ENCODE measurements at places on chromosomes 2 and 18. TPM values are rescaled to one million over a fixed set of nuclear protein-coding genes. Genes with fewer than 3 reads are reported as not detected.

DNA sequence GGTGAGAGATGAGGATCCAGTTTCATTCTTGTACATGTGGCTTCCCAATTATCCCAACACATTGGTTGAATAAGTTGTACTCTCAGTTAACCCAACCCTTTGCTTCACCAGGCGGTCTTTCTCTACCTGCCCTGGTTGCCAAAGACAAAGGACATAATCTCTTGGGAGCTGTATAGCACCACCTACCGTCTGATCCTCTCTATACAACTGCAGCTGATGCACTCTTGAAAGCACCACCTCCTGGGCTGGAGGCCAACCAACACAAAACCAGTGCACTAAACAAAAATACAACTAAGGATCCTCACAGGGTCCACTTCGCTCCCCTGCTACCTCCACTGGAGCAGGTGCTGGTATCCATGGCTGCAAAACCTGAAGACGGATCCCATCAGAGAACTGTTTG lies 473.6 kb upstream of the NRXN1 start:
- peak; percentile 21 for DNase-seq
- H3K36me3 ChIP-seq: no peaks in the 10 kb centered on the region
- no peaks in the 10 kb centered on the region for H3K27me3 ChIP-seq

Gene MARS2
- 24.8 TPM for total RNA-seq

- no peaks in the 10 kb centered on the region for H3K36me3 ChIP-seq
- H3K27me3 ChIP-seq: no peaks in the 10 kb centered on the region
- H3K27ac ChIP-seq: no peak overlapping the region
These were observed 125.3 kb downstream of the ANTXR1 start for GRCh38 chr2:69138247-69138772.

GRCh38 chr2:198702796-198703195 lies 754.9 kb downstream of the SATB2 start:
- DNase-seq: no peak
- no peak overlapping the region for H3K27ac ChIP-seq
- H3K4me3 ChIP-seq: no peak overlapping the region
- no peaks in the 10 kb centered on the region for H3K27me3 ChIP-seq
- H3K4me1 ChIP-seq: peaks cover 12% of the 10 kb centered on the region
- no peaks in the 10 kb centered on the region for H3K36me3 ChIP-seq

GRCh38 chr2:80531319-80531718 lies 226.8 kb upstream of the LRRTM1 start:
- no peak overlapping the region for H3K4me3 ChIP-seq
- no peaks in the 10 kb centered on the region for H3K36me3 ChIP-seq
- no peaks in the 10 kb centered on the region for H3K27me3 ChIP-seq
- no peaks in the 10 kb centered on the region for H3K4me1 ChIP-seq

DNA sequence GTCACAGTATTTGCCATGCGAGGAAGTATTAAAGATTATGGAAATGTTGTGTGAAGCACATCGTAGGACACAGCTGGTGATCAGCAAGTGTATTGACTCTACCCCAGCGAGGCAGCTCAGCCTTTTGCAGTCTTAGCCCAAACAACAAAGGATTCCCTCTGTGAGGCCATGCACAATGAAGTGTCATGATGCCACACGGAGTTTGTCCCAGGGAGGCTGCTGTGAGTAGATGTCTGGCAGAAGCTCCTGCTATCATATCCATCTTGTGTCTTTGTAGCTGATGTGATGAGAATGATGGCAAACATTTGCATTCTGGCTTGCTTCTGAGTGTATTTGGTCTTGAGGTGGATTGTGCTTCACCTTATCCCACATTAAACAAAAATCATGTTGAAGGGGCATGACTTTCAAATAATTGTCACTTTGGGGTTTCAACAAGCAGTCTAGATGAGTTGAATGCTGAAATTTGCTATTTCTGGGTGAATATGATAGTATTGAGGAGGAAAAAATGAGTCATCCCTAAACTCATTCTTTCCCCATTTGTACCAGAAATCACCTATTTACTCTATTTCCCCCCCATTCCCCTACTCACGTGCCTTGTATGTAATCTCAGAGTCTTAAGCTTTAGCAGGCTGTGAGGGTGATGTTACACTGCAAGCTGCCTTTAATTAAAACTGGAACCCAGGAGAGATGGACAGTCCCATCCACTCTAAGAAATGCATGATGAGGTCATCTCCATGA lies 273.5 kb downstream of the RNF144A start:
- peaks cover 17% of the 10 kb centered on the region for H3K4me1 ChIP-seq
- no peak overlapping the region for H3K27ac ChIP-seq
- no peaks in the 10 kb centered on the region for H3K36me3 ChIP-seq
- DNase-seq: no peak
- H3K27me3 ChIP-seq: no peaks in the 10 kb centered on the region

Gene CFAP65
- 0.48 TPM for total RNA-seq

- H3K27ac ChIP-seq: no peak overlapping the region
- DNase-seq: no peak
- peaks cover 26% of the 10 kb centered on the region for H3K36me3 ChIP-seq
- no peaks in the 10 kb centered on the region for H3K4me1 ChIP-seq
These were observed 223.0 kb downstream of the UBE2E3 start for GRCh38 chr2:181203412-181203811.

Gene HOXD12
- 0.17 TPM for total RNA-seq

Gene SNRPD1
- total RNA-seq: 136 TPM

DNA sequence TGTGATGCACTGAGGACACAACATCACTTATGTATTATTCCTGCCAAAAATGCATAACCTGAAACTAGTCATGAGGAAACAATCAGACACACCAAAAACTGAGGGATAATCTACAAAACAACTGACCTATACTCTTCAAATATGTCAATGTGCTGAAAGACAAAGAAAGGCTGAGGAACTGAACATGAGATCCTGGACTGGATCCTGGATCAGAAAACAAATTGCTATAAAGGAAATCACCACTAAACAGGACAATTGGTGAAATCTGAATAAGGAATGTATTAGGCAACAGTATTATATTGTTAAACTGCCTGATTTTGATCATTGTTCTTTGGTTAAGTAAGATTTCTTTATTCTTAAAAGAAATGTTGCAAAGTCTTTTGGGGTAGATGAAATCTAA lies 28.8 kb downstream of the CUL3 start:
- peaks cover 30% of the 10 kb centered on the region for H3K4me1 ChIP-seq
- no peak overlapping the region for H3K4me3 ChIP-seq
- DNase-seq: no peak
- no peaks in the 10 kb centered on the region for H3K36me3 ChIP-seq
- H3K27ac ChIP-seq: peak overlapping the region; percentile 38

- H3K27me3 ChIP-seq: no peaks in the 10 kb centered on the region
- H3K4me3 ChIP-seq: no peak overlapping the region
- DNase-seq: no peak
These were observed 172.8 kb downstream of the VAPA start for GRCh38 chr18:10086458-10087210.

Gene AQP12B
- not detected for total RNA-seq

- DNase-seq: no peak
- peaks cover 14% of the 10 kb centered on the region for H3K36me3 ChIP-seq
- H3K27me3 ChIP-seq: no peaks in the 10 kb centered on the region
- H3K4me3 ChIP-seq: no peak overlapping the region
These were observed 98.7 kb upstream of the SCN7A start for GRCh38 chr2:166592750-166593149.

Gene E2F6
- 16.0 TPM for total RNA-seq

GRCh38 chr2:196318517-196319377 lies 147.4 kb upstream of the STK17B start:
- H3K36me3 ChIP-seq: no peaks in the 10 kb centered on the region
- H3K4me1 ChIP-seq: peaks cover 21% of the 10 kb centered on the region
- H3K27ac ChIP-seq: 0 out of 2 replicates have a peak overlapping the region, but pooled peaks have one; percentile 4
- no peak for DNase-seq

DNA sequence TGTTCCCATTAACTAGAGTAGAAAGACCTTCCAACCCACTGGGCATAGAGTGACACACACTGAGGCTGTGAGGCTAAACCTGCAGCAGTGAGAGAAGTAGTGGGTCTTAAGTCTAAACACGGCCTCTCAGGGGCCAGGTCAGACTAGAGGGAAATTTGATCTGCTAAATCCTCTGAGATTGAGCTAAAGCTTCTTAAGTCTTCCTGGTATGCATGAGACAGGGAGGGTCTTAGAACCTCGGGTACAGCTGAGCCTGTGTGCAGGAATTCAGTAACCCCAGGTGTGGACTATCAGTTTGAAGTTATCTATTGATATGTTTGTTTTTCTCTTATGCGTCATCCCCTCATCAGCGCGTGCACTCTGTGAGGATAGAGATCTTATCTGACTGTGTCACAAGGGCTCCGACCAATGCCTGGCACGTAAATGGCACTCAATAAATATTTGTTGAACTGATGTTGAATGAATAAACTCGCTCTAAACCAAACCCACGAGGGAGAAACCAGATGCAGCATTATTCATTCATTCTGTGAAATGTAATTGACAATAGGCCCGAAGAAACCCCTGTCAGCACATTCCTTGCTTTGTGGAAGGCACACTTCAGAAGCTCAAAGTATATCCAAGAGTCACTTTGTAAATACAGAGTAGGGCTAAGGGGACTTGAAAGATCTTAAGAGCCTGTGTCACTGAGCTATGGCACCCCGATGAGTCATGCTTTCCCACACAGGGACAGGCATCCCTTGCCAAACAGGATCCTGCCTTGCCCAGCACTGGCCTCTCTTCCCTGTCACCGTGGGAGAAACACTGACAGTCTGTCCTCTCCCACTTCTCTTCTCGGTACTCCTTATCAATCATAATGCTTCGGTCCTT lies 21.7 kb upstream of the RAB10 start:
- H3K4me3 ChIP-seq: no peak overlapping the region
- DNase-seq: no peak
- peak overlapping the region; percentile 32 for H3K27ac ChIP-seq
- H3K36me3 ChIP-seq: 0 out of 2 replicates have a peak, but pooled peaks cover 4% of the 10 kb centered on the region
- H3K4me1 ChIP-seq: peaks cover 19% of the 10 kb centered on the region
- no peaks in the 10 kb centered on the region for H3K27me3 ChIP-seq

GRCh38 chr2:201448061-201448460 lies 3.2 kb downstream of the TRAK2 start:
- no peak overlapping the region for H3K27ac ChIP-seq
- H3K4me1 ChIP-seq: peaks cover 12% of the 10 kb centered on the region
- H3K4me3 ChIP-seq: no peak overlapping the region

DNA sequence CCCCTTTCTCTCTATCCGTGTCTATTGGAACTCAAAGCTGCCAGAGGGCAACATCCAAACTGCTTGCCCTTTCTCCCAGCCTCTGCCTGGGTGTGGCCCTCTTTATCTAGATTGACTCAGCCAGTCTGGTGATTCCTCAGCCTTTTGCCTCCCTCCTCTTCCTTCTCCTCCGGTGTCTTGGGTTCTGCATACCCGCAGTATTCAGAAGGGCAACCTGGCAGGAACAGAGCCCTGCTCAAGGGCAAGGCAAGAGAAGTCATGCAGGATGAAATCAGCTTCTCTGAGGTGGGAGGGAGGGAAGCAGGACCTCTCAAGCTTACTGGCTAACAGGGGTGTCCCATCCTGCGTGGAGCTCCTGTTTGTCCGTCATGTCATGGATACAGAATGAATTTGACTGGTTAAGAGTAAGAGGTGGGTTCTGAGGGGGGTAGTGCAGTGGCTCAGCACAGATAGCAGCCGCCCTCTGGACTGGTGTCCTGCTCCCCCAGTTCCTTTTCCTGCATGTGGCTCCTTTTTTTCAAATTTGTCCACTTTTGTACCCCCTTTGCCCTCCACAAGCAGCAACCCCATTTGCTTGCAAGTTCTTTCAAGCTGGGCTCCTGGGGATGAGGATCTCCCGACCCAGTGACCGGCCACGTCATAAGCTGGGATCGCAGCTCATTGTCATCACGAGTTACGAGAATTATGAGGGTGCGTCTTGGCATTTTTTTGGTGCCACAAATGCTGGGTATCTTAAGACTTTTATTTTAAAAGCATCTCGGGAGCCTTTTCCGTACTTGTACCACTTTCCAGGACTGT lies 154.1 kb downstream of the FHOD3 start:
- no peaks in the 10 kb centered on the region for H3K27me3 ChIP-seq
- peaks cover 42% of the 10 kb centered on the region for H3K4me1 ChIP-seq
- no peaks in the 10 kb centered on the region for H3K36me3 ChIP-seq
- H3K27ac ChIP-seq: 0 out of 2 replicates have a peak overlapping the region, but pooled peaks have one; percentile 43
- DNase-seq: no peak

DNA sequence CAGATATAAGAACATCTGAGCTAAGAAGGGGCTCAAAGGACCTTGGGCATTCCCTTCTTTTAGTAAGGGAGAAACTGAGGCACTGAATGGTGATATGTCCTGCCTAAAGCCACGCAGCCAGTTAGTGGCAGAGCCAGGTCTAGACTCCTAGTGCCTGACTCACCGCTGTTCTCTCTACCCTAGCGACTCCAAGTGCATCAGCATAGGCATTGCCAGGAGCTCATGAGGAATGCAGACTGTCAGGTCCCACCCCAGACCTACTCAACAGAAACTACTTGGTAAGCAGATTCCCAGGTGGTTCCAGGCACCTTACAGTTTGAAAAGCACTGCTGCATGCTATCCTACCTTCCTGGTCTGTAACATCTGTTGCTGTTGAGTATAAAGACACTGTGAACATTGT lies 158.9 kb downstream of the MSH2 start:
- no peak overlapping the region for H3K27ac ChIP-seq
- H3K4me3 ChIP-seq: no peak overlapping the region
- no peak for DNase-seq
- peaks cover 5% of the 10 kb centered on the region for H3K4me1 ChIP-seq

DNA sequence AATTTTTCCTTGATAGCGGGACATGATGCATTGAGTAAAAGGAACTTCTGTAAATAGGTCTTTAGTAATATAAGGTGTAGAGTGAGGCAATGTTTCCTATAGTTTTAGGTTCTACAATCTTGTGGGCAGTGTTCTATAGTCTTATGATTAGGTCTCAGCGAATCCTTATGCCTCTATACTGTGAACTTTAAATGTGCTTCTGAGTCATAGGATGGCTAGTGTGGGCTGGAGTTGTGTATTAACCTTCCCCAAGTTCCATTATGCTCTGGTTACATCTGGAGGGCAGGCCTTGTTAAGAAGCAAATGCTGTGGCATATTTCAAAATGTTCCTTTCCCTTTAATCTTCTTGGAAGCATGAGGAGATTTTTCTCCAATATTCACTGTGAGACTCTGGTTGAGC lies 73.5 kb downstream of the ROCK2 start:
- H3K27ac ChIP-seq: 0 out of 2 replicates have a peak overlapping the region, but pooled peaks have one; percentile 7
- no peak for DNase-seq
- H3K4me3 ChIP-seq: no peak overlapping the region
- peaks cover 7% of the 10 kb centered on the region for H3K4me1 ChIP-seq
- peaks cover 6% of the 10 kb centered on the region for H3K36me3 ChIP-seq
- H3K27me3 ChIP-seq: no peaks in the 10 kb centered on the region

GRCh38 chr2:15971351-15971750 lies 31.0 kb downstream of the MYCN start:
- no peak overlapping the region for H3K27ac ChIP-seq
- no peak for DNase-seq
- H3K4me1 ChIP-seq: peaks cover 64% of the 10 kb centered on the region
- H3K36me3 ChIP-seq: no peaks in the 10 kb centered on the region
- no peak overlapping the region for H3K4me3 ChIP-seq

- DNase-seq: no peak
- H3K36me3 ChIP-seq: peaks cover 15% of the 10 kb centered on the region
- no peaks in the 10 kb centered on the region for H3K4me1 ChIP-seq
- peaks cover 3% of the 10 kb centered on the region for H3K27me3 ChIP-seq
- H3K27ac ChIP-seq: no peak overlapping the region
- no peak overlapping the region for H3K4me3 ChIP-seq
These were observed 123.0 kb upstream of the THUMPD2 start for GRCh38 chr2:39902103-39902502.

- H3K36me3 ChIP-seq: no peaks in the 10 kb centered on the region
- H3K4me3 ChIP-seq: no peak overlapping the region
- DNase-seq: no peak
- H3K27me3 ChIP-seq: no peaks in the 10 kb centered on the region
These were observed 82.1 kb upstream of the TANK start for GRCh38 chr2:161078211-161078539.

Gene NPPC
- 0.98 TPM for total RNA-seq

GRCh38 chr2:172425336-172425735 lies 2.0 kb upstream of the ITGA6 start:
- peaks cover 13% of the 10 kb centered on the region for H3K27me3 ChIP-seq
- H3K4me3 ChIP-seq: no peak overlapping the region
- no peaks in the 10 kb centered on the region for H3K36me3 ChIP-seq
- DNase-seq: no peak

Gene CREG2
- total RNA-seq: 1.7 TPM

Gene ASB18
- total RNA-seq: not detected
